ENCODE measurements at places on chromosomes 1 and 21. TPM values are rescaled to one million over a fixed set of nuclear protein-coding genes. Genes with fewer than 3 reads are reported as not detected.

DNA sequence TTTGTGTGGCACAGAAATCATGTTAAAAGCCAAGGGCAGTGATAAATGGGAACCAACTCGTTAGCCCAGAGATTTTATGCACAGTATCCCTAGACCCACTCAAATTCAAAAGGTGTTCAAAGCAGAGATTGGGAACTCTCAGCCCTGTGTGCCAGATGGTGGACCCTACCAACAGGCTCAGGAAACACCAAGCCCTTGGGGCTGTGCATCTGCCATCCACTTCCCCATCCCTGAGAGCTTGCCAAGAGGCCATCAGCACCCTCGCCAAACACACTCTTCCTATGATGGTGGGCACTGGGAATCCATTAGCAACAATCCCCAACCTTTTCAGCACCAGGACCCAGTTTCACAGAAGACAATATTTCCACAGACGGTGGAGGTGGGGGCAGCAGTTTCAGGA is 194.2 kb upstream of the NFIA start:
- no peak for DNase-seq

GRCh38 chr1:118984086-118984721 is 3.9 kb downstream of the TBX15 start:
- DNase-seq, result no peak

DNA sequence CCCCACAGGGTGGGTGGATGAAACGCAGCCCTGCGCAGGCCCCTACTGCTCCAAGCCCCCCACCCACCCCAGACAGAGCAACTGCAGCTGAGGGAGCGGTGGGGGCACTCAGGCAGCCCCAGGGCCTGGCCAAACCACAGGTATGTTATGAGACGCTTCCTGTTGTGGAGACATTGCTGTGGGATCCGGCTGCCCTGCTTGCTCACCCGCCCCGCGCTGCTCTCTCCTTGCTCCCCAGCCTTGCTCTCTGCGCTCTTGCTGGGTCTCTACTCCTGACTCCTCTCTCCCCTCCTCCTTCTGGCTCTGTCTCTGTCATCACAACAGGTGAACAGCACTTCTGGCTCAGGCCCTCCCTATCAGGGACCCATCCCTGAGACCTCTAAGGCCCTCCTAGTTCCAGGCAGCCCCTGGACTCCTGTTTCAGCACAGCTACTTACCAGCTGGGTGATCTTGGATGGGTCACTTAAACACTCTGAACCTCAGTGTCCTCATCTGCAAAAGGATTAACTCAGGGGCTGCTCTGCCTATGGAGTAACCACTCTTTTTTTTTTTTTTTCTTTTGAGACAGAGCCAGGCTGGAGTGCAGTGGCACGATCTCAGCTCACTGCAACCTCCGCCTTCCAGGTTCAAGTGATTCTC is 15.9 kb downstream of the COL8A2 start:
- no peak for DNase-seq

DNA sequence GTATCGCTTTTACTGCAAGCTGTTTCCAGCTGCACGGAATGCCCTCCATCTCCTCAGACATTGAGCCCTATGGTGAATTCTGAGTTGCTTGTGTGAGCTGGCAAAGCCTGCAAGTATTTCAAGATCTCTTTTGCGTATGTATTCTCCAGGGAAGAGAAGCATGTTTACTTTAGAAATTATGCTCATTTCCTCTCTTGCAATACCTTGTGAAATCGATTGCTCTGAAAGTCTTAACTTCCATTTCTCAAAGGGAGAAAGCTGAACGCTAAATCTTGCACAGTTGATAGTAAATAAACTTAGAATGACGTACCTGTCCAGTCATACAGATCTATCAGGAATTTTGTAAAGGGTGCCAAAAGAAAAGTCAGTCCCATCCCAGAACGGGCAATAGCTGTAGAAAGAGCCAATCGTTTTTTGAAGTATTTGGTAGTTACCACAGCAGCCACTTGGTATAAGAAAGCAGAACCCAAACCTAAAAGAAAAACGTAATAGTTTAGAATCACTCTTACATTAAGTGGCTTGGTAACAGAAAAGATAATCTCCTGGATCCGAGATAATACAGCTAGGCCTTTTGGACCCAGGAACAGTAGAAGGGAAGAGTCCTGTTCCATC is 10.0 kb downstream of the SLC16A4 start:
- no peak for DNase-seq

GRCh38 chr1:2256435-2257244 is 28.5 kb downstream of the SKI start:
- DNase-seq, result no peak

DNA sequence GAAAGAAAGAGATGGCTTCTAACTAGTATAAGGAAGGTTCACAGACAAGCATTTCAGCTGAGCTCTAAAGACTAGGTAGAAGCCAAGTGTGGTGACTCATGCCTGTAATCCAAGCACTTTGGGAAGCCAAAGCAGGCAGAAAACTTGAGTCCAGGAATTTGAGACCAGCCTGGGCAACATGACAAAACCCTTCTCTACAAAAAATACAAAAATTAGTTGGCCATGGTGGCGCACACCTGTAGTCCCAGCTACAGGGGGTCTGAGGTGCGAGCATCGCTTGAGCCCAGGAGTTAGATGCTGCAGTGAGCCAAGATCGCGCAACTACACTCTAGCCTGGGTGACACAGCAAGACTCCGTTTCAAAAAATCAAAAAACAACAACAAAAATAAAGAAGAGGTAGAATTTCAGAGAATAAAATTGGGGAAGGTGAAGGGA is 27.8 kb downstream of the FBXO42 start:
- no peak for DNase-seq

DNA sequence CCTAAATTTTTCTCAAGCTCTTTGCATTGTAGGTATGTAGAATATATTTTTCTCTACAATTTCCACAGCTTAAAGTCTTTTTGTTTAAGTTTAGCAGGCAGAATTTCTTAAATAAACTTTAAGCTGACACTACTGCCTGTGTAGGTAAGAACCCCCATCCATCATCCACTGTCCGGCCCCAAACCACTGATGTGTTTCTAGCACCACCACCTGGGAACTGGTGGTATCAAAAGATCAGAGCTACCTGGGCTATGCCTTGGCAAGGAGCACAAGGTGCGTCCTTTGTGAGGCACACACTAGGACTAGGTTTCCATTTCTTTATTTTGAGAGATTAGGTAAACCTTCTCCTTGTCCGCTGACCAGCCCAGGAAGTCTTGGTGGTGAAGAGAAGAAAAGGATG is 10.5 kb upstream of the LELP1 start:
- no peak for DNase-seq

DNA sequence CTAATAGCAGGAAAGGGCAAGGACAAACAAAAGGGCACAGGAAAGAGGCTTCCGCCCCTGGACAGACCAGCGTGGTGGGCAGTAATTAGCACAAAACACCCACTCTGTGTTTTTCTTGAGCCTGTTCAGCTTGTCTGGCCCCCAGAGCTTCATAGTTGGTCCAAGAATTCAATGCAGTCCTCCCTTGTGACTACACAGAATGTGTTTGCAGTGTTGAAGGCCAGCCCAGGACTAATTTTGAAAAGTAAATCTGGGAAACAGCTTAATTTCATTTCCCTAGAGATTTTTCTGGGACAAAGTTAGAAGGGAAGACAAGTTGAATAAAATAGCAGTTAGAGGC is 49.2 kb upstream of the LMO4 start:
- DNase-seq, result no peak

DNA sequence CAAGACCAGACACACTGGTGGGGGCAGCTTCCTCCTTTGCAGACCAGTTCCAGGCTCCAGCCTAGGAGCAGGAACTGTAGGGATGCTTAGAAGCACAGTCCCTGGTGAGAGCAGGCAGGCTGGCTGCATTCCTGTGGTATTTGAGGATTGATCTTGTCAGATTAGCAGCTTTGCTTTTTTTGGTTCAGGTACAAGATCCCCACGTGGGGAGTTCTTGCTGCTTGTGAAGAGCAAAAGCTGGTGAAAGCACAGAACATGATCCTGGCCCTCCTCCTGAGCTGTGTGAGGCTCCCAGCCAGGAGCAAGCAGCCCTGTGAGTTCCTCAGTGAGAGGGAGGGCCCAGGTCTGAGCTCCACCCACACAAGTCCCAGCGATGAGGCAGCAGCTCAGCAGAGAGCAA is 75.3 kb upstream of the ARTN start:
- peak; percentile 61 for DNase-seq

DNA sequence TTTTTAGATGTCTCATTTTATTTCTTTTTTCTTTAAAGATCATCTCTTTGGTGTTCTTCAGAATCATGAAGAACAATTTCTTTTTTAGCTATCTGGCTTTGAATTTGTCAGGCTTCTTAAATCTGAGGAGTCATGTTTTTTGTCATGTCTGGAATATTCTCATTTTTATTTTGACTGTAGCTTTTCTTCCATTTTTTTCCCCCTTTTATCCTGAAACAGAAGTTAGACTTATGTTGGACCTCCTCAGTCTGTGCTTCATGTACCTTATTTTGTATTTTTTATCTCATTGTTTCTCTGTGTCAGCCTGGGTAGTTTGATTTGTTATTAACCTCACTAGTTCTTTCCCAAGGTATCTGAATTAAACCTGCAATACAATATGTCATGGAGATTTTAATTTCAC is 319.2 kb upstream of the ADGRL4 start:
- DNase-seq, result no peak

DNA sequence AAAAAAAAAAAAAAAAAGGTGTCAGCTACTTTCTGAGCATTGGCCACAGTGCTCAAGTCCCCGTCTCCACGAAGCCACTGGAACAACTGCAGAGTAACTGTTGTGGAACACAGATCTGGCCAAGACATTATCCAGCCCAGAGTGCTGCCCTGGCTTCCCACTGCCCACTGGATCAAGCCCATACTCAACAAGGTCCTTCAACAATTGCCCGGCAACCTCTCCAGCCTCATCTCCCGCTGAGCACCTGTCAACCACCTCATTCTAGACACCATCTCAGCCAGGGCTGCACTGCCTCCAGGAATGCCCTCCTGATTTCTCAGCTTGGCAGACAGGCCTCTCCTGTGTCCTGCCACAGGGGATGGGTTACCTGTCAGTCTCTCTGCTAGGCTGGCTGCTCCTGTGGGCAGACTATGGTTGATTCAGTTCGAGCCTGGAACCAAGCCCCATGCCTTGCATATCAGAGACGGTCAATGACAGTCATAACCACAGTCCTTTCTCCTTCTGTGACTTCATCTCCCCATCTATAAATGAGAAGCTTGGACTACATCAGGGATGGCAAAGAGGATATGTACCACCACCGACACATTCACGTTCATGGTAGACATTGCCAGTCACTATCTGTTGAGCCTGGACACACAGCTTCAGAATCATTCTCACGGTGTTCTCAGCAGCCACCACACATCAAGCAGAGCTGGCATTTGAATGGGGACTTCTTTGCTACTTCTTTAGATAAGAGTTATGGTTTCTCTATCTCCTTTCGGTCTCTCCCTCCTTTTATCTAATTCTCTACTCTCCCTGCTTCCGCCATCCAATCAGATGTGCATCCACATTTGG is 76.9 kb downstream of the MRPL37 start:
- DNase-seq, result no peak

DNA sequence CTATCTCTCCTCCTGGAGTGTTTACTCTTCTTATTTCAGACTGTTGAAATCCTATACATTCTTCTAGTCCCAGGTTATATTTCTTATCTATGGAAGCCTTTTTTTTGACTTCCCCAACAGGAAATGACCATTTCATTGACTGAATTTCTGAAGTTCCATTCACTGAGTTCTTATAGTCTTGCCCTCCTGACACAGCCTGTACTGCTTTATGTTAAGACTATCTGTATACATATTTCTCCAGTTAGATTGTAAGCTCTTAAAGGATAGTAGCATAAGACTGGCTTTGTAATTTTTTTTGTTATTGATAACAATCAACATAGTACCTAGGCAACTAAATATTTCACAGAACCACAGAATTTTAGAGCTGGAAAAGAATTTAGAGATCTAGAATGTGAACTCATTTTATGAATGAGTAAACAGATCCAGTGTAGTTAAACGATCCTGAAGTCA is 14.9 kb upstream of the MACF1 start:
- DNase-seq, result no peak

DNA sequence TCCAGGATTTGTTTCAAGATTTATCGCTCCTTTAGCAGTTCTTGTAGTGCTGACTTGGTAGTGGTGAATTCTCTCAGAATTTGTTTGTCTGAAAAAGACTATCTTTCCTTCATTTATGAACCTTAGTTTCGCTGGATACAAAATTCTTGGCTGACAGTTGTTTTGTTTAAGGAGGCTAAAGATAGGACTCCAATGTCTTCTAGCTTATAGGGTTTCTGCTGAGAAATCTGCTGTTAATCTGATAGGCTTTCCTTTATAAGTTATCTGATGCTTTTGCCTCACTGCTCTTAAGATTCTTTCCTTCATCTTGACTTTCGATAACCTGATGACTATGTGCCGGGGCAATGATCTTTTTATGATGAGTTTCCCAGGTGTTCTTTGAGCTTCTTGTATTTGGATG is 28.9 kb downstream of the RPAP2 start:
- no peak for DNase-seq

GRCh38 chr1:84834419-84835064 is 58.5 kb downstream of the LPAR3 start:
- DNase-seq, result no peak

GRCh38 chr1:229883504-229884200 is 183.4 kb upstream of the GALNT2 start:
- DNase-seq, result no peak

DNA sequence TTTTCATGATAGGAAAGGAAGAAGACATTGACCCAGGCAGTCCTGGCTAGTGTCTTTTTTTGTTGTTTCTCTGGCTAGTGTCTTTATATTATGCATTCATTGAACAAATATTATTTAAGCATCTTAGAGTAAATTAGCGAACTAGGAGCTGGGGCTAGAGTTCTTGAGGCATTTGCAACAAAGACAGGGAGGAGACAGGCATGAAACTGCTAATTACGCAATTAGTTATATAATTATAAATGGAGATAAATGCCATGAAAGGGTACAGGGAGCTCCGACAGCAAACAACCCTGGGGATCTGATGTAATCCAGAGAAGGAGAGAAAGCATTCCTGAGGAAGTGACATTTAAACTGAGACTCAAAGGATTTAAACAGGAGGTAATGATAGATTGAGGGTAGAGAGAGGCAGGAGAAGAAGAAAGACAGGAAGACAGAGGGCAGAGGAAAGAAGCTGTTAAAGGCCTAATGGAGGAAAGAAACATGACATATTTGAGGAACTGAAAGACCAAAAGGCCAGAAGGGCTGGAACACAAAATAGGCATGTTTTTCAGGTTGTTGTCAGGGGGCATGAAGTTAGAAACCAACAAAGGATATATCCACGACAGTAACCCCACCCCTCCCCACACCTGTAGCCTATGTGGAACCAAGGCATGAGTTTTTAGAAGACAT is 99.5 kb upstream of the GJB5 start:
- no peak for DNase-seq

The PRAMEF18 gene
- total RNA-seq, result not detected

The PTPN7 gene
- 8.5 TPM for total RNA-seq

The AGBL4 gene
- 2.1 TPM for total RNA-seq

The OLFML2B gene
- 19.1 TPM for total RNA-seq

The PCSK9 gene
- 25.7 TPM for total RNA-seq

The COL11A1 gene
- total RNA-seq, result 0.56 TPM

The TNFAIP8L2 gene
- total RNA-seq, result 17.8 TPM

The ST6GALNAC3 gene
- total RNA-seq, result 8.8 TPM

The CD101 gene
- 105 TPM for total RNA-seq

The GPR89B gene
- 9.8 TPM for total RNA-seq

The LYPD8 gene
- not detected for total RNA-seq

The RNF186 gene
- total RNA-seq, result not detected

The GUCA2A gene
- not detected for total RNA-seq

The TNFSF4 gene
- 1.5 TPM for total RNA-seq

Measured in lower lobe of right lung (tissue), 2 donors.